Inflammatory macrophage treated with lipopolysaccharide for 1 hour (primary cell): ENCODE measurements at places on chromosomes 7 and 10.
A peak's percentile ranks its signal among the peaks of the same experiment; 100 is the strongest.

GRCh38 chr7:121002757-121003200 is 14.3 kb downstream of the CPED1 start:
- DNase-seq, result no peak

DNA sequence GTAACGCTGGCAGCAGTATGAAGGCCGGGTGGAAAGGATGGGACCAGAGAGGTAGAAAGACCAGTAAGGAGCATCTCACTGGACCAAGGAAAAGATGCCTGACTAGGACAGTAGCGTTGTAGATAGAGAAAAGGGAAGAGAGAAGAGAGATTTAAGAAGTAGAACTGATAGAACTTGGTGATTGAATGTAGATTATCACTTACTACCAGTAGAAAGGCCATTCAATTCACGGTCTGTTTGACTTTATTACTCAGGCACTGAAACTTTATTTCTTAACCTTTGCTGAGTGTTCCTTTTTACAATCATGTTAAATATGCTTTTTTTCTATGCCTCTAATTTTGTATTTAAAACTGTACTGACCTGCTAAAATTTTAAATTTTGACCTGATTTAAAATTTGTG is 12.2 kb downstream of the MCU start:
- no peak for DNase-seq

GRCh38 chr10:100869399-100869798 is 43.4 kb upstream of the SLF2 start:
- DNase-seq, result no peak

GRCh38 chr10:33127622-33128021 is 169.6 kb upstream of the ITGB1 start:
- DNase-seq, result no peak

- no peak for DNase-seq
These were observed 347.8 kb downstream of the ETV1 start for GRCh38 chr7:13641714-13642113.

DNA sequence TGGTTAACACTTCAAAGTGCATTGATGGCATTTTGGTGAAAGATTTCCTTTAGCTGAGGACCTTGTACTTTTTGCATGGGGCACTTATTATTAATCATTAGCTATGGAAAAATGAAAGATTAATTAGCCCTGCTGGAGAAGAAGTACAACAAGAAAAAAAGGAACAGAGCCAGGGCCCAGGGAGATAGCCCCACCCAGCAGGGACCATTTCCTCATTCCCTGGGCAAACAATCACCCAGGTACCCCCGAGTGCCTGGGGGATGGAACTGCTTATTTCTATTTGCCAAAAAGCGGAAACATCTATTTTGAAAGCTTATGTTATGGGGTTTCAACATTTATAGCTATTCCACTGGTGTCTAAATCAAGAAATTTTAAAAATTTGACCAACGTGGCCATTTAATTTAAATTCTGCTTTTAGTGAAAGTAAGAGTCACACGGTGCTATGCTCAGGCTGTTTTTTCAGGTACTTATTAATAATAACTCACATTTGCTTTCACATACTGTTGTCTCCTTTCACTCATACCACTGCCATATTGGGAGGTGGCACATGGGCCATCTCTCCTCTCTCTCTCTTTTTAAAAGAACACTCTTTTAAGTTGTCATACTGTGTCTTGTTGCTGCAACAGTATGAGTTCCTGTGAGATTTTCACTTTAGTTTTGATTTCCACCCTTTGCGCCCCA is 143.6 kb upstream of the KIF5B start:
- peak; percentile 55 for DNase-seq

DNA sequence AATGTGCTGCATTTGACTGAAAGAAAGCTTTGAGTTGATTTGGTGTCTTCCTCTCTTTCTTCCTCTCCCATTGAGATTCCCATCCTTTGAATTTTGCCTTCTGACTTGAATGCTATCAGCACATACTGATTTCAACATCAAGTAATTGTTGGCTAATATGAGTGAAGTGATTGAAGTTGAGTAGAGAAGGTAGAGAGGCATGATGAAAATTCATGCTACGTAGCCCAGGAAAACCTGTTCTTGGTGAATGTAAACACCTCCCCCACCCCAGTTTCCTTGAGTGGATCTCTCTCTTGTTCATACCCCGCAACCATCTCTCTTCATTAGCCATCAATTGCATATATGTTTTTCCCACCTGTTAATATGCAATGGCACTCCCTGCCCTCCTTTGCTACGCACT is 193.3 kb downstream of the FRMD4A start:
- DNase-seq, result no peak

- DNase-seq, result no peak
These were observed 9.0 kb upstream of the EBF3 start for GRCh38 chr10:129972966-129973673.

DNA sequence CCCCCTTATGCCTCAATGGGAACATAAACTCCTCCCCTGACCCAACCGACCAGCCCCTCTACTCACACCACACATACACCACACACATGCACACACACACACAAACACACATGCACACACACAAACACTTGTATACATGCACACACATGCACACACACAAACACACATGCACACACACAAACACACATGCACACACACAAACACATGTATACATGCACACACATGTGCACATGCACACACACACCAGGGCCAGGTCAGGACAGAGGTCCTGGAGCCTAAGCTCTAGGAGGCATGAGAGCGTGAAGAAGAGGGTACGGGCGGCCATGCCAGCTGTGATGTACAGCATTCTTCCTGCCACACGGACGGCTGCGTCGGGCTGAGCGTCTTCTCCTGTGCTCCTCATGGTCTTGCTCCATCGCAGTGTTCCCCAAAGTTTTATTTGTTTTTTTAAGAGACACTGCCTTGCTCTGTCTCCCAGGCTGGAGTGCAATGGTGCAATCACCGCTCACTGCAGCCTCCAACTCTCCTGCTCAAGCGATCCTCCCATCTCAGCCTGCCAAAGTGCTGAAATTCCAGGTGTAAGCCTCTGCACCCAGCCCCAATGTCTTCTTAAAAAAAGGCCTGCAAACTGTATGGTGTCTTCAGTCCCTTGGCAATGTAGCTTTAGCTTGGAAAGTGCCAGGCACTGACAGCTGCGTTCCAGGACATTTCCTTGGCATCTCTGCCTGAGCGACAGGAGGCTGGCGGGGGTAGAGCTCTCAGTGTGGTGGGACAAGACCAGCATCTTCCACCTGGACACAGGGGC is 38.8 kb upstream of the INPP5A start:
- no peak for DNase-seq

- no peak for DNase-seq
These were observed 173.0 kb upstream of the ADCY1 start for GRCh38 chr7:45401155-45401554.

DNA sequence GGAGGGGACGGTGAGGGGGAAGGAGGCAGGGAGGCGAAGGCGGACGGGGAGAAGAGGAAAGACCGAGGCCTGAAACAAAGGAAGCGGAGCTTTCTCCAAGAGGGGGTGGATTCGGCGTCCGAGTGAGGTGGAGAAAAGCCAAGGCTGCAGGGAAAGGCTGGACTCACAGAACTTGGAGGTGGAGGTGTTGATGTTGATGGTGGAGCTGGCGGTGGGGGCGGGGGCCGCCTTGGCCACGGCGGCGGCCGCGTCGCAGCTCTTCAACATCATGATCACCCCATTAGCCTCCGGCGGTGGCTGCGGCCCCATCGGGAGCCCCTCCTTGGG is 578 bp downstream of the CACUL1 start:
- no peak for DNase-seq

DNA sequence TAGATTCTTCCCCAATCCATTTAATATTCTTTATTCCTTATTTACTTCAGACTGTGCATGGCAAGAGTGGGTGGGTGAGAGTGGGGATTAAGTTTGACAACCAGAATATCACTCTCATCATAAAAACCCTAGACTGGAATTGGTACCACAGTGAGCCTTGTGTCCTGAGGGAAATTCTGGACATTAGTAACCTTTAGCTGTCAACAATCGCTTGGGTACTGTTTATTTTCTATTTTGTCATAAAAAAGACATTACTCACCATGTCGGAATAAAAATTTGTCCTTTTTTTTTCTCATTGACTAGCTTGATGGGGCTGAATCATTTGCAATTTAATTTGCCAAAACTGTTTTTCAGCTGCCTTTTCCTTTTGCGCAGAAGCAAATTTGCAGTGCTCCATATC is 176.1 kb upstream of the SEMA3C start:
- DNase-seq, result no peak

GRCh38 chr10:49150426-49150825 is 16.6 kb upstream of the FAM170B start:
- no peak for DNase-seq

DNA sequence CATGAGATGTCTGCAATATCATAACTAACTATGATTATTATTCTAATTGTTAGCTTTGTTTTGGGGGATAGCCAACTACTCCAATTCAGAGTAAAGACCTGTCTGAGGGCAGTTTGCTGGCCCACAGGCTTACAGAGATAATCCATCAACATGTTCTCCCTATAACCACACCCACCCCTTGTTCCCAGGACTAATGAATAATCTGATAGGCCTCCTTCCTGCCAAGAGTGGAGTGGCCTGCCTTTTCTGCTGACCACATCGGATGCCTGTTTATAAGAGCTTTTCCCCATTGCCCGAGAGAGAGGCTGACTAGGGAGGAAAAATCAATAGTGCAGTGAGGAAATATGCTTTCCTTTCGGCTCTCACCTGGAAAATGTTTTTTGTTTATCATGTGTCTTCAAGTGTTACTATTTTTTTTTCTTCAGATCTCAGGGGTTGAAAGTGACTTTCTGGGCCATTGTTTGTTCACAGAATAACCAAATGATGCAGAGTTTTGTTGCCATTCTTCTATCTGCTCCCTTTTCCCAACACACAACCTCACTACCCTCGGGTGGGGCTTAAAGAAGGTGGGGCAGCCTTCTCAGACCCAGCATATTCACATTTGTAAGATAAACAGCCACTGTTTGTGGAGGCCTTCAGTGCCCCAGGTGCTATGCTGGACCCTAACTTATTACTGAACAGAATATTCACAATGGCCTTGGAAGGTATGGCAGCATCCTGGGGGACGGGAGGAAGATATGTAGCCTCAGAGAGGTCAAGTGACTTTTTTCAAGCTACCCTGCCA is 38.4 kb downstream of the PLPP4 start:
- DNase-seq, result no peak

GRCh38 chr10:22716943-22717342 is 2.6 kb upstream of the PIP4K2A start:
- DNase-seq, result no peak

DNA sequence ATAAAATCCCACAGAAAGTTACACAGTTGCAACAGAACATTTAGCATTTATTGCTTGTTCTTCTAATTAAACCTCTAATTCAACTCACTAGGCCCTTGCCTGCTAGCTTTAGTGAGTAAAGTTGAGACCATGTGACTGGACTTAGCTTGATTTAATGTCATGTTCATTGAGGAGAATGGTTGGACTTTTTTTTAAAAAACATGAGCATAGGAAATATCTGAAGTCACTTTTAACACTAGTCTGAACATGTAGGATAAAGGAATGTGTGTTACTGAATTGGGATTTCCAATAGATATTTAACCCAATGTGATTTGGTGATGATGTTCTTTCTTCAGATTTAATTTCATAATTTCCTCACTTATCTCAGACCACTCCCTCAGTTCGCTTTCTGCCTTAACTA is 24.6 kb upstream of the GLCCI1 start:
- DNase-seq, result no peak

DNA sequence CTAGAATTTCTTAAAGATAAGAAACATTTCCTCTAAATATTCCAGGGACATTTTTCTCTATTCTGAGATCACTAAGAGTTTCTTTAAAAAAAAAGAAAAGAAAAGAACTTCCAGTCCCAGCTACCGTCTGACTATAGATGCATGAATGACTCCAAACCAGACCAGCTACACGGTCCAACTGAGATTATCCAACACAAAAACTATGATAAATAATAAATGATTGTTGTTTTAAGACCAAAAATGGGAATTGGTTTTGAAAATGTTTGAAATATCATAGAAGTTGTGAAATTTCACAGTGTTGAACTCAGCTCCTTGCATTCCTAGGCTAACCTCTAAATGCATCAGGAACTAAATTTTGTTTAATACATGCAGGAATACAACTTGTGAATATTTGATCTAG is 1619.6 kb upstream of the LRRTM3 start:
- DNase-seq, result no peak

DNA sequence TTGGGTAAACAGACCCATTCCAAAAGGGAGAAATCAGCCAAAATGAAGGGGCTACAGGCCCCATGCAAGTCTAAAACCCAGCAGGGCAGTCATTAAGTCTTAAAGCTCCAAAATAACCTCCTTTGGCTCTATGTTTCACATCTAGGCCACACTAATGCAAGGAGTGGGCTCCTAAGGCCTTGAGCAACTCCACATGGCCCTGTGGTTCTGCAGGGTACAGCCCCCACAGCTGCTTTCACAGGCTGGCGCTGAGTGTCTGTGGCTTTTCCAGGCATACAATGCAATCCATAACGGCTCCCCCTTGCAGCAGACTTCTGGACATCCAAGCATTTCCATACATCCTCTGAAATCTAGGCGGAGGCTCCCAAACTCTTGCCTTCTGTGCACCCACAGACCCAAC is 9.0 kb downstream of the TMEM243 start:
- DNase-seq, result no peak

DNA sequence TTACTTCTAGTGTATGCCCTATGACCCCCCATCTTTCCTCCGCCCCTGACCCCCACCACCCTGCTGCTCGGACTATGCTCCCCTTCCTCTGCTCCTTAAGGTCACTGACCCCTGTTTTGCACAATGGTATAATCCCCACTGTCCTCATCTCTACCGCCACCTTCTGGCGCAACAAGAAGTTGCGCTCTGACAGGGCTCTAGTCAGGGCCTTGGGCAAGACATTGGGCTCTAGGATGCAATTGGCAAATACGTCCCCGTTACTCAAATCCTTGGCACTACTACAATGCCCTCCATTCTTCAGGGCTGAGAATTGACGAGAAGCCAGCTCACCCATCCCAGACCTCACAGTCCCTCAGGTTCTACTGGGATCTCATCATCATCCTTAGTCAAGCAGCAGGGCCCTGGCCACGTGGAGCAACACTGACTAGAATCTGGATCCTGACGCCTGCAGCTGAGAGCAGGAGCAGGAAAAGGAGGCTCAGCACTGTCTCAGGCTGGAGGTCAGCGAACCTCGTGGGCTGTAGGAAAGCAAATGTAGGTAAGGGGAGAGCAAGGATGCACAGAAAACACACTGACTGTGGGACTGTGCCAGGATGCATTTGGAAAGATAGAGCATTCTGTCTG is 10.6 kb downstream of the LRIT2 start:
- DNase-seq, result peak; percentile 55

- DNase-seq, result no peak
These were observed 44.9 kb upstream of the ZNF32 start for GRCh38 chr10:43693602-43694001.

DNA sequence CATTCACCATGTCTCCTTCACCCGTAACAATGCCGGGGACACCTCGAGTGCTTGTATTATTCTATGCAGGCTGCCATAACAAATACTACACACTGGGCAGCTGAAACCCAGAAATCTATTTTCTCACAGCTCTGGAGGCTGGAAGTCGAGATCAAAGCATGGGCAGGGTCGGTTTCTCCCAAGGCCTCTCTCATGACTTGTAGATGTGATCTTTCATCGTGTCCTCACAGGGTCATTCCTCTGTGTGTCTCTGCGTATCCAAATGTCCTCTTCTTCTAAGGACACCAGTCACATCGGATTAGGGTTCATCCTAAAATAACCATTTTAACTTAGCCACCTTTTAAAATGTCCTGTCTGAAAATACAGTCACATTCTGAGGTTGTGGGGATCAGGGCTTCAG is 303.5 kb downstream of the KLF6 start:
- DNase-seq, result no peak
